NCI-H226 (cell line): ENCODE measurements at places on chromosomes 11 and 22.

DNA sequence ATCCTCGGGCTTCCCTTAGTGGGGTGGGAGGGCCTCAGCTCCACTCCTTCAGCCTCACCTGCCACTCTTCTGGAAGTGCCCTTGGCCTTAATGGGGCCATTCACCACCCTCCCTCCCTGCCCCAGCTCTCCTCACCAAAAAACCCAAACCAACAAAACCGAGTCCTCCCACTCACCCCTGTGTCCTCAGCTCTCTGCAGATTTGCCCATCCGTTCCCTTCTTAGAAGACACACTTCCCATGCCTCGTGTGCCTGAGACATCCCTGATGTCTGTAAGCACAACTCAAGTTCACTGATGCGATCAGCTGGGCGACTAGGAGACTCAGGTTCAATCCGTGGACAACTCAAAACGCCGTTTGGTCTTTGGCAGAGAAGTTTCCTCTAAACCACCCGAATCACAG lies 839.2 kb downstream of the TBC1D22A start:
- no peak for DNase-seq

GRCh38 chr11:100316952-100317351 lies 370.1 kb upstream of the ARHGAP42 start:
- no peak for DNase-seq

DNA sequence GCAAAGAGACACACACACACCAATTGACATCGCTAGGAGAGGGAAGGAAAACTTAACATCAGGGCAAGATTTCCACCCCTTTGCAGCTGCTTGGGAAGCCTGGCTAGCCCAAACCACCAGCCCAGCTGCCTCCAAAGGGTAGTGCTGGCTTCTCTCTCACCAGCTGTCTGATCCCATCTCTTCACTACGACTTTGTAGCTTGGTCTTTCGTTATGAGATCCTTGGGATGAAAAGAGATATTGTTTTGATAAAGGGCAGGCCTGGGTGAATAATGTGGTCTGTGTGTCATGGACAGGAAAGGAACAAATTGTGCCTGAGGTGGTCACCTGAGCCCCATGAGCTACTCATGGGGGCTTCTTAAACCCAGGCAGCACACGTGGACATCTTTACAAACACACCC lies 101.9 kb downstream of the ARL14EP start:
- DNase-seq = no peak

DNA sequence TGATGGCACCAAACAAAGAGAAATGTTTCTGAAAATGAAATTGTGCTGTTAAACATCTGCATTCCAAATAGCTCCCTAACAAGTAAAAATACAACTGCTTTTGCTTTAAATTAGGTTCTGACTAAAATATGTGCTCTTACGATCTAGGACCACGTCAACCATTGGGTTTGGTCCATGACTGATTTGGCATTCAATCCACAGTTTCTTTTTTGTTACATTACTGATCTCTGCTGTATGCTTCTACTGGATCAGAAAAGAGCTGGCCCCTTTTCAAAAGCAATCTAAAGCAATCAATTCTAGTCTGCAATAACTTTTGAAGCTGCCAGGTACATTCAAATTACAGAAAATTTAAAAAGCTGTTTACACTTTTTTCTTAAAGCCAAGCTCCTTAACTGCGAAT lies 1047.1 kb upstream of the CCDC90B start:
- no peak for DNase-seq

- DNase-seq = no peak
These were observed 63.7 kb downstream of the MED15 start for GRCh38 chr22:20571078-20571503.

DNA sequence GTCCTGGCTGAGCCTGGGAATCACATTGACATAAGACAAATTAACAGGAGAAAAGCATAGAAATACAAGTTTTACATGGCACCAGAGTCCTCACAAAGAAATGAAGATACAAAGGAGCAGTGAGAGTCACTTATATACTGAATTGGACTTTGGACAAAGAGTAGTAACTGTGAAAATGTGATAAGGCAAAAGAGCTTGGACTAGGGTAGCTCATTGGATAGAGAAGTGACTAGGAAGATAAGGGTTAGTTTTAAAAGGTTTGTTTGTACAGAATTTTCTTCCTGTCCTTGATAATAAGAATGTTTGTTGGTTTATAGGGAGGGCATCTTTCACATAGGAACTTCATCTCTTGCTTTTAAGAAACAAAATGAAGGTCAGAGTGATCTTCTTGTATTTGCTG lies 17.9 kb upstream of the NUCB2 start:
- DNase-seq = no peak

DNA sequence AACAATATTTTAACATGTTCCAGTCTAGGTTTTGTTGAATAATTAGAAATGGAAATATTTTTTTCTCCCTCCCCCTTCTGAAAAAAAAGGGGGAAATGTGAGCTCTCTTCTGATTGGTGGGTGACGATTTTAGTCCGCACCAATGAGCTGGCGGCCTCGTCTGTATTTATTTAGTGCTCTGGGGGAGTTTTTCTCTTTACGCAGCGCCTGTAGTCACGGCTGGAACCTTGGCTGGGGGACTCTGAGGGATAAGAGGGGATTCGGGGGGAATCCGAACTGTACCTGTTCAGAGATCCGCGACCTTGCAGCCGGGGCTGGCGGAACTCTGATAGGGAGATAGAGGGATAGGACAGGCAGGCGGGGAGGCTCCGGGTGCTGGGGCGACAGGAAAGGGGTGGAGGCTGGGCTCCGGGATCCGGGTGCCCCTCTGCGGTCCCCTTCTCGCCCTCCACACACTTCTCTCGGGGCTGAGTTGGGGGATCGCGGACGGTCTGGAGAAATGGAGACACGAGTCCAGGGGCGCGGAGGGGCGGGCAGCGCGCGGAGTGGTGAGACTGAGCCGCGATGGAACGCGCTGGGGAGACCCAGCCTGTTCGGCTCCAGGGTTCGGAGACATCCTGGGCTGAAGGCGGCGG lies 99.7 kb upstream of the HSD17B12 start:
- peak; percentile 23 for DNase-seq

DNA sequence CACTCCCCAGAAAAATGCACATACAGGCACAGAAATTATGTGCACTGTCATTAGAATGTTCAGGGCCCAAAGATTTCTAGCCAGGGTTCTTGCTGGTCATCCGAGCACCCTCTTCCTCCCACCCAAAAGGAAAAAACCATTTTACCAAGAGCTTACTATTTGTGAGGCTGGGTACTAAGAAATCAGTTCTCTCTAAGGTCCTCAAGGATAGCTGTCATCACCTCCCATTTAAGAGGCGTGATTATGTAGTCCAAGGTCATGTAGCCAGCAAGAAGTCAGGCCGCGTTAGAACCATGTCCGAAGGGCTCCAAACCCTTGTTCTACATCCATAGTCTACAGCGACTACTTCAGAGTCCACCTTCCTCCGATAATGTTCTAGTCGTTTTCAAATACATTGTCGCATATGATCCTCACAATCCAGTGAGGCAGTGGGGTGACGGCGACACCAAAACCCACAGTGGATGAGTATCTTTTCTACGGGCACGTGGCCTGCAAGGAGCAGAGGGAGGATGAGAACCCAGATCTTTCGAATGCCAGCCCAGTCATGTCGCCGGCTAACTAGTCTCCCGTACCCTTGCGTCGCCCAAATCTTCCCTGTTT lies 634 bp downstream of the TIMM8B start:
- DNase-seq = no peak

GRCh38 chr11:97414801-97415200 lies 1025.0 kb downstream of the JRKL start:
- no peak for DNase-seq

DNA sequence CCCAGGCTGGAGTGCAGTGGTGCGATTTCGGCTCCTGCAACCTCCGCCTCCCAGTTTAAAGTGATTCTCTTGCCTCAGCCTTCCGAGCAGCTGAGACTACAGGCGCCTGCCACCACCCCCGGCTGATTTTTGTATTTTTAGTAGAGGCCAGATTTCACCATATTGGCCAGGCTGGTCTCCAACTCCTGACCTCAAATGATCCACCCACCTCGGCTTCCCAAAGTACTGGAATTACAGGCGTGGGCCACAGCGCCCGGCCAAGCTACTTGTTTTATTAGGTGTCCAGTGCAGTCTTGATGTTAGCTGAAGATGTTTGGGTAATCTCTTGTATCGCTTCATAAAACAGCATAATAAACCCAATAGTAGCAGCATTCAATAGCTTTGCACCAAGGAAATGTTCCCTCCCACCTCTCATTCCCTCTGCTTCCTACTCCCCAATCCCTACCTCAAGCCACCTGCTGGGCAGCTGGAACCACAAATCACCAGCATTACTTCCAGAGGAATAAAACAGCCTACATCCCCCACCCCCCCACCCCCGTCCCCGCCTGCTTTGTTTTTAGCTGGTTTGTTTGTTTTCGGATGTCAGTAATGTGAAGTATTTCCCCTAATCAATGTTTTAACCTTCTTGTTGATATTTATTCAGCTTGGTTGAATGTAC lies 11.0 kb upstream of the GRIK4 start:
- DNase-seq = no peak

DNA sequence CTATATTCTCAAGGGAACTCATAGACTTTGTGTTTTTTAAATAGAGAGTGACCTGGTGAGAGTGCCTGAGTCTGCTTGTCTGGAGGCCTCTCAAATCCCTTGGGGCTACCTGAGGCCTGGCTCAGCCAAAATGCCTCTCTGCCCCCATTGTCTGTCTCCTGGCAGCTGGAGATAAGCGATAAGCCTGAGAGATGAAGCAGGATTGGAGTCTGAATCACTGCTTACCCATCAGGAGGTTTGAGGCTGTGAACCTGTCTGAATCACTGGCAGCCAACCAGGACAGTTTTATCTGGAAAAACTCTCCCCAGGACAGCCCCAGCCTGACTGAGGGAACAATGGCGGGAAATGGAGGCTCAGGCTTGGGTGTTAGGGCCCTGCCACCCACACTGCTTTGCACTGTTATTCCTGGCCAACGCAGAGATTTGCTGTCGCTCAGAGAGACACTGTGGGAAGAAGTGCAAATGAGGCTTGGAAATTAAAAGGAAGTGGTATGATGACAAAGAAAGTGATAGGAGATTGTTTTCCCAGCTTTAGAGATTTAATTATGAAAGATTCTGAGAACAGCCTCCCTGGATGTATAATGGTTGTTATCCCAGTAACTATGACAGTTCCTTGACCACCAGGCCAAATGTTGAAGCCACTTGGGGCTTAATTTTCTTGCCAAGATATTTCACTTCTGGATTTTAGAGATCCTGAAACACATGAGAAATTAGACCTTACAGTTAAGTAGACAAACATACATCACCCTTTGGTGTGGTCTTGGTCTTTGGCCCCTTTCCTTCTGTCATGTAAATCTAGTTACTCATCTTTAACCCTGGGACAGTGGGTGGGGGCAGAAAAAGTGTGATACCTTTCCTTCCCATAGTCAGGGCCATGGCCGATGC lies 102.1 kb downstream of the RASSF10 start:
- DNase-seq = peak; percentile 92

DNA sequence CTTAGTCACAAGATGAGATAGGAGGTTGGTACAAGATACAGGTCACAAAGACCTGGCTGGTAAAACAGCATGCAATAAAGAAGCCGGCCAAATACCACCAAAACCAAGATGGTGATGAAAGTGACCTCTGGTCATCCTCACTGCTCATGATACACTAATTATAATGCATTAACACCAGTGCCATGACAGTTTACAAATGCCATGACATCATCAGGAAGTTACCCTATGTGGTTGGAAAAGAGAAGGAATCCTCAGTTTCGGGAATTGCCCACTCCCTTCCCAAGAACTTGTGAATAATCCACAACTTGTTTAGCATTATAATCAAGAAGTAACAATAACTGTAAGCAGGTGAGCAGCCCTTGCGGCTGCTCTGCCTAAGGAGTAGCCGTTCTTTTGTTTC lies 408.5 kb upstream of the RAG2 start:
- no peak for DNase-seq

GRCh38 chr11:72111300-72112142 lies 974 bp downstream of the ANAPC15 start:
- no peak for DNase-seq

DNA sequence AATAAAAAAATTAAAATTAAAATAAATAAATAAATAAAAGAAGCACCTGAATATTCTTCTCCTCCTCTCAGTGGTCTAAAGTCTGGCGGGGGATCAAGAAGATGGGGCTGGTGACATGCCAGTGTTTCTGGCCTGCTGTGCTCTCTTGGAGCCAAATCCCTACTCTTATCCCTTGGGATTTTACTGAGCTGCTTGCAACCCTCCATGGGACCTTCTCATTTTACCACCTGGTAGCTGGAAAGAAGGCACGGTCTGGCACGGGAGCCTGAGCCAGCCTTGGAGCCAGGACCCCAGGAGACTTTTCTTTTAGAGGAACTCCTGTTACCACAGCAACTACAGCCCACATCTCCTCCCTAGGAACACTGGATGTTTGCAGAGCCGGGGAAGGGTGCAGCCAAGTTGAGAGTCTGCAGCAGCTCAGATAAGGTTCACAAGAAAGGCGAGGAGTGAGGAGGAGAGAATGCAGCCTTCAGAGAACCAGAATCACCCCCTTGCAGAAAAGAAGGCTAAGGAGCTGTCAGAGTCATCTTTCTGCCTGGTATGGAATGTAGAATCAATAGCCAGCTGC lies 21.4 kb downstream of the CD6 start:
- no peak for DNase-seq

GRCh38 chr22:28188178-28188879 lies 269.3 kb upstream of the PITPNB start:
- no peak for DNase-seq

DNA sequence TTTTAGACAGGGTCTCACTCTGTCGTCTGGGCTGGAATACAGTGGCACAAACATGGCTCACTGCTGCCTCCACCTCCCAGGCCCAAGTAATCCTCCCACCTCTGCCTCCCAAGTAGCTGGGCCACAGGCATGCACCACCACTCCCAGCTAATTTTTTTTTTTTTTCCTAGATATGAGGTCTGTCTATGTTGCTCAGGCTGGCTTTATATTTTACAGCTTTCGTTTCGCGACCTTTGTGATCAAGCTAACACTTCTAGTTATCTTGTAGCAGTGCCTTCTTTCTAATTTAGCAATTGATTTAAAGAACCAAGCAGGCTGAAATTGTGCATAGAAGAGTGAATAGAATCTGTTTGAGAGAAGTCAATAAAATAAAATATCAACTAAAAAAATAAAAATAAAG lies 11.3 kb downstream of the CKAP5 start:
- DNase-seq = no peak

- DNase-seq = no peak
These were observed at the start of gene CYTH4 for GRCh38 chr22:37282385-37282677. Gene CYTH4 (plus strand): TSS chr22:37282508. CDS start chr22:37282570, 62 bp downstream.

- DNase-seq = no peak
These were observed 32.8 kb downstream of the PARVA start for GRCh38 chr11:12410006-12410728.

DNA sequence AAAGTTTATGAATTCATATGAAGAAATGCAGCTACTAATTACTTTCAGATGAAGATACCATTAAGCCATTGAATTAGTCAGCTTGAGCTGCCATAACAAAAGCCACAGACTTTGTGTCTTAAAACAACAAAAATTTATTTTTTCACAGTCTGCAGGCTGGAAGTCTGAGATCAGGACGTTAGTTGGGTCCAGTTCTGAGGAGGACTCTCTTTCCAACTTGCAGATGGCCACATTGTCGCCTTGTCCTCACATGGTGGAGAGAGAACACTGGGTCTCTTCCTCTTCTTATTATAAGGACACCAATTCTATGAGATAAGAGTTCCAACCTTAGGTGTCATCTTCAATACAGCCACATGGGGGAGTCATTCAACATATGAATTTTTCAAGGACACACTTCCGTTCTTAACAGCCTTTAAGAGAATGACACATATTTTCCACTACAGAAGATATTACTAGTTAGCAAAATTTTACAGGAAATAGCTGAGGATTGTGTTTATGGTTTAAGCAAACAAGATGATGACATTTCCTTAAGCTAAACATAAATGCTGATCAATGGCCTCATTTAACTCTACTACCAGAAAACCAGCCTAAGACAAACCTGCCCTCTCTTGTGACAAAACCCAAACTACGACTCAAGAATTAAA lies 56.0 kb downstream of the DCUN1D5 start:
- DNase-seq = peak; percentile 36

- DNase-seq = peak; percentile 93
These were observed 24.8 kb downstream of the ACER3 start for GRCh38 chr11:76885390-76886097.
